NCI-H2171 (cell line): ENCODE measurements at places on chromosomes 3 and 15.

DNA sequence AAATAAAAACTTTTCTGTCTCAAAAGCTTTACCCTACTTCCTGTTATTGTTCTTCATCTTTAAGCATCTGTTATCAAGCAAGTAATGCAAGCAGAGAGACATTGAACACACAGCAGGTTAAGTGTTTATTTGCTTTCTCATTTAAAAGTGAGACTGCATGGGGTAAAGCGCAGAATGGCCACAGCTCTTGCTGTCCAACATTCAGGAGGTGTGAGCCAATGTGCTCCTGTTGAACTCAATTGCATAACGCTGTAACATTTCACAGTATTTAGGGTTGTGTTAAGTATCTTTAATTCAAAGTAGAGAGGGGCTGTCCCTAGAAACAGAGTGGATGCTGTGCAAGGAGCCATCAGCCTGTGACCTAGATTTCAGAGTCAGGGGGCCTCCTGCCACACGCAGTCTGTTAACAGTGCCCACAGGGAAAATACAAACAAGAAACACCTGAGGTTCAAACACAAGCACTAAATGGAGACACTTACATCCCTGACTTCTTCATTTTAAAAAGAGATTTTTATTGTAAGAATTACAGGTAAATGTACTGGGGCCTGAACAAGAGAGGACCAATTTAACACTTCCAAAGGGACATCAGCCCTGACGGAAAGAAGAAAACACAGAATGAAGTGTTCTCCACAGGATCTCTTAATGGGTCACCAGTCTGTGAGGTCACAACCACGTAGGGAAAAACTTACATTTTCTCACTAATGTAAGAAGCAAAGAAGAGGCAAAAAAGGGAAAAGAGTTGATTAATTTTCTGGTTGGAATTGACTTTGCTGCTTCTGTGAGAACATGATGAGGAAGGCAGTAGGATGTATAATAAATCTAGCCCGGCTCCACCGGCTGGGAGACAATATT, 815.1 kb downstream of the VGLL3 start:
- DNase-seq: no peak

- DNase-seq: no peak
Observed at GRCh38 chr3:126704494-126705214, 614 bp downstream of the CHCHD6 start.

DNA sequence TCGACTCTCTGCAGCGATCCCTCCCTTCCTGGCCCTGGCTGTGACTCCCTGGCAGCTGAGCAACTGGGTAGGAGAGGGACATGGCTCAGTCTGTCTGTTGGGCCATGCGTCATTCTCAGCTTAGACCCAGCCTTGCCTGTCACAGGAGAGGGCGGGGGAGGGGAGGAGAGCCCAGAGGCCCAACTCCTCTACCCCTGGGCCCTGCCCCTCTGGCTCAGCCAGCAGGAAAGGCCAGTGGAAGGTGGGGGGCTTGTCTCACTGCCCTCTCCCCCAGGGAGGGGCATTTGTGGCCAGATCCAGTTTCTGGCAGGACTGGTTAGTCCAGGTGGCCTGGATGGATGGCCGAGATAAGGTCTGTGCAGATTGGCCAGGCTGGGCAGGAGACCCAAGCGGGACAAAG, 31.6 kb downstream of the DNAJB8 start:
- no peak for DNase-seq

- no peak for DNase-seq
Observed at GRCh38 chr15:59352683-59353082, 20.0 kb downstream of the MYO1E start.

DNA sequence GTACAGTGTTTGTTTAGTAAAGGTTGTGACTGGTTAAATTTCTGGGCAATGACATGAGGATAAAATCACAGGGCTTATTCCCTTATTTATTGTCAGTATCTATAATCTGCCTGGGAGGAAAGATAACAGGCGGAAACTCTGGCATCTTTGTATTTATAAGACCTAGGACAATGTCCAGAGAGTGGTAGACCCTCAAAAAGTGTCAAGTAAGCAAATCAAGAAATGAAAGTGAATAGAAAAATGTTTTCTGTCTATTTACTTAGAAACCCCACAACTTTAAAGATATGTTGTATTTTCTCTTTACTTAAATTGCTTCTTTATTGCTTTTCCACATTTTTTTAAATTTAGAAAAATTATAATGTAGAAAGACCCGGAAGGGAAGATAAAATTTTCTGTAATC, 544.6 kb downstream of the EDEM1 start:
- DNase-seq: no peak
